Stimulated activated CD8-positive, alpha-beta memory T cell treated with anti-CD3 and anti-CD28 coated beads, Interleukin-7, amount 100 ng/mL, for 1 hour (primary cell): ENCODE measurements at places on chromosomes 12 and 14.

DNA sequence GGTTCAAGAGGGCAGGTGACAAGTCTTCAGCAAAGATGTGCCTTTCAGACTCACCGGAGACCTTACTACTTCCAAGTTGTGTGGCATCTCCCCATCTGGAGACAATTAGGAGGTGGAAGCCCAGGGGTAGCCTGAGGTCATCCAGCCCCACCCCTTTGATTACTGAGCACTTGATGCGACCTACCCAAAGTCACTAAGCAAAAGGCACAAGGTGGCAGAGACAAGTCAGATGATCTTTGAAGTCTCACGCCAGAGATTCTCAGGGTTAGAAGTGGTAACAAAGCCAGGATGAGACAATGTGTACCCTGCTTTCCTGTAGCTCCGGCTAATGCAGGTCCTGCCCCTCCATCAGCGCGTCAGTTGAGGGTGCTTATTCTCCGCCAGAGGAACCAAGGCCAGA, 1.4 kb upstream of the FOXN3 start:
- DNase-seq, result no peak

GRCh38 chr14:72128629-72129028, 196.4 kb downstream of the RGS6 start:
- DNase-seq, result no peak

DNA sequence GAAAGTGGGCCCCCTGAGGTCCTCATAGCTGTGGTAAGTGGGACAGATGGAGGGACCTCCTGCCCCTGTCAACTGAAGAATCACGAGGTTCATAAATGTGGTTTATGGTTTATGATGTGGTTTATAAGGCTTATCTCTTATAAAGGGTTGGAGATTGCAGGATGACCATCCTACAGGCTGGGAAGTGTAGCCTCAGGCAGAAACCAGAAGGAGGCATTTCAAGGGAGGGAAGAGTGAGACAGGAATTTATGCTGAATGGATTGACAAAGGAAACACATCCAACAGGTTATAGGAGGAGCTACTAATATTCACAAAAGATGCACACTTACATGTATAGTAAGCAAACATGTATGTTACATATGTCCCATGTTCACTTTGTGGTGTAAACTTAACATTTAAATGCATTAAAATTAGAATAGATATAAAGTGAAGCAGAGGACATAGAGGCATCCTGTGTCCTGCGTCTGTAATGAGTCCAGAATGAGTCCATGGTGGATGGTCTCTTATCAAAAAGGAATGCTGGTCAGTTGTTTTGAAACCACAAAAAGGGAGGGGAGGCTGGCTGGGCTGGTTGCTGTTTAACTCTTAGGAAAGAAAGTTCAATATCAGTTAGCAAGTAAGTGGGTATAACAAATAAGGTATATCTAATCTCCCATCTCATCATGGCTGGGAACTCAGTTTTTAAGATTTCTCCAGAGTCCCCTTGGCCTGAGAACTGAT, 149.0 kb upstream of the RMST start:
- DNase-seq, result no peak

- no peak for DNase-seq
Measured at GRCh38 chr14:101882141-101882935, 82.0 kb upstream of the DYNC1H1 start.

- DNase-seq, result no peak
Measured at GRCh38 chr12:63985456-63985855, 141.0 kb downstream of the SRGAP1 start.

GRCh38 chr14:86501611-86502010, 971.7 kb downstream of the FLRT2 start:
- DNase-seq, result no peak

GRCh38 chr12:68432622-68433021, 100.5 kb upstream of the MDM1 start:
- DNase-seq, result no peak

- no peak for DNase-seq
Measured at GRCh38 chr14:68791902-68792677, 777 bp downstream of the ZFP36L1 start.

- no peak for DNase-seq
Measured at GRCh38 chr12:80864046-80864735, 73.5 kb downstream of the LIN7A start.

GRCh38 chr12:132710043-132710404, 618 bp upstream of the PGAM5 start:
- no peak for DNase-seq

DNA sequence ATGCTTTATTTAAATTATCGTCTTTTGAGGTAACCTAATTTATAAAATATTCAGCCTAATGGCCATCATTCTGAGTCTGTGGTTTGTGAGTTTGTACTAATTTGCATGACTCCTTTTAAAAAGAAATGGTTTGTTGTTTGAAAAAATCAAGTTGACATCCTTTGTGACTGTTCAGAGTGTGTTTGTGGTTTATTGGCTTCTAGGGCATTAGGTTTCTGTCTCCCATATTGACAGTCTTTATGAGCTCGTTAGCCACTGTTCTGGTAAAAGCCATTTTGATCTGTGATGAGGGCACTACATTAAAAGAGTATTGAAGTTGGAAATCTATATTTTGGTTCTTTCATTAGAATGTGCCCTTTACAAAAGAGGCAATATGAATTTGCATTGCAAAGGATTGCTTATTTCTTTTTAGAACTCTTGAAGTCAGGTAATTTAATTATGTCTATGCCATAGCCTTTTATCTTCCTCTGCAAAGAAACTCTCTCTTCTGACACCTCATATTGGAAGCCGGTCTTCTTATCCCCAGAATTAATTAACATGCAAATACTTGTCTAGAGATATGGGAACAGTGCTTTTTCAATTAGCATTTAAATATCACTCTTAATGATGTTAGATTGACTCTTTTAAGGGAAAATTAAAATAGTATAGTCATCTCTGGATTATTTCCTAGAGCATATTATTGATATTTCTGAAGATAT, 95.0 kb downstream of the CRADD start:
- no peak for DNase-seq

DNA sequence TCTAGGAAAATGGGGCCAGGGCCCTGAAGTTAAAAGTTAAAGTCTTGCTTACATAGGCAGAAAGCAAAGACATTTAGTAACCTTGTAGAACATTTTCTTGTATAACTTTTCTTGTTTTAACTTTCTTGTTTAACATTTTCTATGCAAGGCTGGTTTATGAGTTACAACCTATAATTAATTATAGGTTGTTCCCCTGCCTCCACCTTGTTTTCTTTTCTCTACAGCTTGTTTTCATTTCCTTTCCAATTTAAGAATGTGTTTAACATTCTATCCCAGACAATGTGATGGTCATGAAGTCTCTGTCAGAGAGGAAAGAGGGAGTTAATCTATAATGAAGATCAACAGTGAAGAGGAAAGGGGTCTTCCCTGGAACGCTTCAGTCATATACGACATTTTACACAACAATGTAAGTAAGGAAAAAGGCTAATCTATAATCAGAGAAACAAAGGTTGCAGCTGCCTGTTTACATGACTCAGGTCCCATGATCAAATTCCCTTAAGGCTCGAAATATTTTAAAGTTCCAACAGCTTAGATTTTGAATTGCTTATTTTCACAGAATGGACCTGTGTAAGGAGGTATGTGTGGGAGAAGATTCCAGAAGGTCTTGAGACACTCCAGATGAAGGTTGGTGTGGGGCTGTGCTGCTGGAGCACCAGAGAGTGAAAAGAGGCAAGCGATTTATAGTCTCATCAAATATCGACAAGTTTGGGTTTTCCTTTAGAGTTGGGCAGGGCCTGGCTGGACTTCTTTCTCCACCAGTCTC, 34.2 kb upstream of the TCL1B start:
- DNase-seq, result no peak

GRCh38 chr14:78141590-78141989, 28.6 kb upstream of the NRXN3 start:
- no peak for DNase-seq

DNA sequence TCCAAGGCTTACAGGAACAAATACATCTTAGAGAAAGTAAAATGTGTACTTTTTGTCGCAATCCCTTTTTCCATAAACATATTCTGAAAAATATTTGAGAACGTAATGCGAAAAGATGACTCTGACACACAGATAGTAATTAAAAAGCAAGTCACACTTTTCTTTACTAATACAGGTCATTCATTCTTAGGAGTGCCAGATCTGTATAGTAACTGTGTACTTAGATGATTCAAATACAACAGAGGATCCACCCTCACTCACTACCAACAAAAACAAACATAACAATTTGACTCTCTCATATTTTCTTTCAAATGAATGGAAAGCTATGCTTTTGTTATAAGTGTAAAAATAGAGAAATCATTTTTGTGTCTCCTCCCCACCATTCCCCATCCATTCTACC, 795.4 kb downstream of the SLC6A15 start:
- DNase-seq, result no peak

- DNase-seq, result no peak
Measured at GRCh38 chr12:108046650-108047049, 82.4 kb upstream of the WSCD2 start.

GRCh38 chr12:68416350-68416749, 84.2 kb upstream of the MDM1 start:
- DNase-seq, result no peak

- no peak for DNase-seq
Measured at GRCh38 chr12:74339211-74339610, 198.4 kb upstream of the ATXN7L3B start.

DNA sequence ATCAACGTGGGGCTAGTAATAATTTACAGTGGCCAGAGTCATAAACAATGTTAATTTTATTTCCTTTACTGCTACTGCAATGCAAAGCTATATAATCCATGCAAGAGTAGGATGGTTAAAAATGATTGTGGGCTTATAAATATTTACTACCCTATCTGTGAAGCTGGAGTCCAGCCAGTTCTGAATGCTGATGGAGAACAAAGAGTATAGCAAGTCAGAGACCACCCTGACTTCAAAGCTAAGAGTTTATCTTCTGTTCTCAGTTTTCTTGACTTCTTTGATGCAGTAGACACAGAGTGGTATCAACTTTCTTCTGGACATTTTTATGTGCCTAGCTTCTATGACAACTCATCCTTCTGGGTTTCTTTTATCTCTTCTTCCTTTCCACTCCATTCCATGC, 34.0 kb upstream of the OVCH1 start:
- DNase-seq, result no peak

GRCh38 chr12:19410211-19410610, 29.1 kb upstream of the AEBP2 start:
- DNase-seq, result no peak
